ENCODE measurements at places on chromosomes 5 and 9.

- DNase-seq, result no peak
Measured at GRCh38 chr9:4935001-4935672, 49.9 kb upstream of the JAK2 start.

GRCh38 chr5:179234563-179235135 lies 110.6 kb downstream of the ADAMTS2 start:
- DNase-seq, result no peak

GRCh38 chr9:37218800-37219425 lies 98.5 kb downstream of the ZCCHC7 start:
- no peak for DNase-seq

GRCh38 chr5:18152671-18153070 lies 518.4 kb downstream of the TAF11L14 start:
- no peak for DNase-seq

DNA sequence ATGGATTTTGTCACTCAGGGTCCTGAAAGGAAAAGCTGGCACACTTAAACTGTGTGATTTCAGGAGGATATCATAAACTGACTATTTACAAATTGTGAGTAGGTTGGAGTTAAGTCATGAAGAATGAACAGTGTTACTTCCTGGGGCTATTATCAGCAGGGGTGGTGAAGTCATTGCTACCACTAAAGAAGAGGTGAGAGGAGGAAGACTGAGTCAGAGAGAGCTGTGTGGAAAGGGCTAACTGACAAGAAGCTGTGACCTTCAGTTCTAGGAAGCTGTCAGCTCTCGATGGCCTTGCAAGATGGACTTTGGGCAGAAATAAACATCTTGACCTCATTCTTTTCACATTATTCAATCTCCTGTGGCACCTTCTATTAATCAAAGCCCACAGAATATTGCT lies 72.3 kb upstream of the STARD4 start:
- DNase-seq, result no peak

DNA sequence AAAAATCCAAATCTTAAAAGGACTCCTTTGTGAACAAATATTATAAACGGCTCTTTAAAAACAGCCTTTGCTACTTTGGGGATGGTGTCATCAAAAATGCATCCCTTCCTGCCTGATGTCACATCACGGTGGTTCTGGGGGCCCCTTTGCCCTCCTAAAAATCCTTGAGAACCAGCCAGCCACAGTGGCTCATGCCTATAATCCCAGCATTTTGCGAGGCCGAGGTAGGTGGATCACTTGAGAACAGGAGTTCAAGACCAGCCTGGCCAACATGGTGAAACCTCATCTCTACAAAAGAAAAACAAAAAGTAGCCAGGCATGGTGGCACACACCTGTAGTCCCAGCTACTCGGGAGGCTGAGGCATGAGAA lies 43.9 kb downstream of the FNBP1 start:
- no peak for DNase-seq

DNA sequence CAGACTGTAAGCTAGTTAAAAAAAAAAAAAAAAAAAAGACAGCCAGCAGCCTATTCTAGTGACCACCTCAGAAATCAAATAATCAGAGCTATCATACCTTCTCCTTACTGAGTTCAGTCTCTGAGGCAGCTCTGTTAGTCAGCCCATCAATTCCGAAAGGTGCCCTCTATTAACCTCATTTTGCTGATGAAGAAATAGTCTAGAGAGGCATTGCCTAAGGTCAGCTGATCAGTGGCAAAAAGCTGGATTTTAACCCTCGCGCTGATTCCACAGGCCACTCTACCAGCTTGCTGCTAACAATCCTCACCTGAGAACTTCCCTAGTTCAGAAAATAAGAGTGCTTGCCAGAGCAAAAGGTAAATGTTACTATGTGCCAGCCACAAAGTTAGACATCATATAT lies 172.0 kb downstream of the DENND1A start:
- no peak for DNase-seq

- DNase-seq, result no peak
Measured at GRCh38 chr5:154829589-154830218, 20.7 kb downstream of the FAXDC2 start.

DNA sequence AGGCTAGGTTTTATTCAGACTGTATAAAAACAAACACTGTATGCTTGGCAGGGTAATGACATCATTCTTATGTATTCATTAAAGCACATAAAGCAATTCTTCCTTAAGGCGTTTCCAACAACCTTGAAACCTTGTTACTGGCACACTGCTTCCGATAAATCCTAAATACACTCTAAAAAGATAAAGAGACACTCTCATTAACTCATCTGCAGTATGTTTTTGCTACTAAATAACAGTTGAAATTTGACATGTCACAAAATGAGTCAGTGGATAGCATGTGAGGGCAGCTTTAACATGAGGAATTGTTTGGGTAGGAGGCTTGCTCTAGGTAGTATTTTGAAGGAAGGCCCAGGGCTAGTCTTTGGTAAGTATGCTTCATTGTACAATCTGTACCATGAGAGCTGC lies 13.7 kb downstream of the YIPF5 start:
- DNase-seq, result no peak

DNA sequence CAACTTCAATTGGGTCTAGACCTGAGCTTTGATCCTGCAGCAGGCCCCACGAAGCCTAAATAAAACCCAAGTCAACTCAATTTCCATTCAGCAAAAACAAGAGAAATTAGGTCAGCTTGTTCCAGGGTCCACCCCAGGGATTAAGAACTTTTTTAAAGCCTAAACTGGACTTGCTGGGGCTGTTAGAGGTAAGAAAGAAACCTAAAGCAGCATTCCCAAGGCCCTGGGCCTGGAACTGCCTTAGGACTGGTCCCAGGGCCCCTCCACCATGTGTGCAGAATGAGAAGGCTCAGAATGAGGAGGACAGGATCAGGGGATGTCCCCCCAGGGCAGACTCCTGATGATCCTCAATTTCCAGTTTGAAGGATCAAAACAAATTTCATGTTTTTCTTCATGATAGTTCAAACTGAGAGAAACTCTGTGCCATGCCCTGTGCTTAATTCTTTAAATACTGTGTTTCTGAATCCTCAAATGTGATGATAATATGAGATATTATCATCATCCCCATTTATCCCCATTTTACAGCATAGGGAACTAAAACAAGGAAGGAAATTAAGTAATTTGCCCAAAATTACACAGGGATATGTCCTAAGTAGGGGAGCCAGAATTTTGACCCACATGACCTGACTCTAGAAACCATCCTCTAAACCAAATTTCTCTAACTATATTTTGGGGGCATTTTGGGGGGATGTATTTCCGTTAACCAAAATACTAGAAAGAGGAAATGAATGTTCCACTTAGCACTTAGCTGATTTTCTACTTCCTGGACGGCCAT lies 64.5 kb downstream of the DENND1A start:
- DNase-seq, result no peak

DNA sequence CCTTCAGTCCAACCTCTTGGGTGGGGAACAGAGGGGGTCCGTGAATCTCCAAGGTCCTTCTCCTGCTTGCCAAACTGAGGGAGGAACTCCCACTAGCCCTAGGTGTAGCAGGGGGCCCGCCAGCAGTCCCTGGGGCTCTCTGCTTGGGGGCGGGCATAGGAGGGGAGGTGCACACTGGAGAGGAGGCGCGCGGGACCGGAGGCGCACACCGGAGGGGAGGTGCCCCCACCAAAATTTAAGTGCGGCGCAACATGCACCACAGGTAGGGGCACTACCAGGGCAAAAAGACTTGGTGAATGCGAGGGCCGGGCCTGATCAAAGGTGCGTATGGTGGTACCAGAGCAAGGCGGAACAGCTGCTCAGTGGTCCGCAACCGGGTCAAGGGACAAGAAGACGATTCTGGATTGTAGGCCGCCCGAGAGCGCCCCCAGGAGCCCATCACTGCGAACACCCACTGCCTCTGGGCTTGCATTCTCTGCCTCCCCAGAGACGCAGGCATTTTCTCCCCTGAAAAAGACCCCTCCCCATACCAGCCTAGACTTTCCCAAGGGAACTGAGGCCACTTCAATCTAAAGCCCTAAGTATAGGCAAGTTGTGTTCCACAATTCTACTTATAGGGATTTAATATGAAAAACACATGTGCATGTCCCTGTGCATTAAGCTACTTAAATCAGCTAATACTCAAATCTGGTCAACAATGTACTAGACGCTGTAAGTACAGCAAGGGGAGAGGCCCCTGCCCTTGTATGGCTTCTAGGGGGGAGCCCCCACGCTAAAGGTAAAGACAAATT lies 50.6 kb downstream of the TGFBI start:
- no peak for DNase-seq

DNA sequence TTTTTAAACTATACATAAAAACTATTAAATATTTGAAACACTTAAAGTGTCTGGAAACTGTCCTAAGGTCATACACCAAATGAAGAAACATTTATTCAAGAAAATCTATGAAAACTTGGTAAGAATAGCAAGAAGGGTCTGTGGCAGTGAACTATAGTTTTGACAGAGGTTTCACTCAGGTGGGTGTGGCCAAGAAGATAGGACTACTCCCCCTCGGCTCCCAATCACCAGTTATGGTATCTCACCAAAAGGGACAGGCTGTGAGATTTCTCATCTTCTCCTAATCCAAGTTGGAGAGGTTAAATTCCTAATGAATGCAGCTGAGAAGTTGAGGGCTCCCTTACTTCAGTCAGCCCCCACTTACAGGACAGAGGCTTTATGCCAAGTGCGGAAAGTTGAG lies 2.9 kb downstream of the ARSK start:
- DNase-seq, result no peak

- DNase-seq, result no peak
Measured at GRCh38 chr9:72356041-72356582, 8.9 kb downstream of the ZFAND5 start.
